ENCODE measurements at places on chromosomes 5 and 9.

- no peak for DNase-seq
These were observed 2.4 kb downstream of the MACIR start for GRCh38 chr5:103260951-103261350.

GRCh38 chr5:81140943-81141342 is 92.2 kb upstream of the CKMT2 start:
- DNase-seq: peak; percentile 85

DNA sequence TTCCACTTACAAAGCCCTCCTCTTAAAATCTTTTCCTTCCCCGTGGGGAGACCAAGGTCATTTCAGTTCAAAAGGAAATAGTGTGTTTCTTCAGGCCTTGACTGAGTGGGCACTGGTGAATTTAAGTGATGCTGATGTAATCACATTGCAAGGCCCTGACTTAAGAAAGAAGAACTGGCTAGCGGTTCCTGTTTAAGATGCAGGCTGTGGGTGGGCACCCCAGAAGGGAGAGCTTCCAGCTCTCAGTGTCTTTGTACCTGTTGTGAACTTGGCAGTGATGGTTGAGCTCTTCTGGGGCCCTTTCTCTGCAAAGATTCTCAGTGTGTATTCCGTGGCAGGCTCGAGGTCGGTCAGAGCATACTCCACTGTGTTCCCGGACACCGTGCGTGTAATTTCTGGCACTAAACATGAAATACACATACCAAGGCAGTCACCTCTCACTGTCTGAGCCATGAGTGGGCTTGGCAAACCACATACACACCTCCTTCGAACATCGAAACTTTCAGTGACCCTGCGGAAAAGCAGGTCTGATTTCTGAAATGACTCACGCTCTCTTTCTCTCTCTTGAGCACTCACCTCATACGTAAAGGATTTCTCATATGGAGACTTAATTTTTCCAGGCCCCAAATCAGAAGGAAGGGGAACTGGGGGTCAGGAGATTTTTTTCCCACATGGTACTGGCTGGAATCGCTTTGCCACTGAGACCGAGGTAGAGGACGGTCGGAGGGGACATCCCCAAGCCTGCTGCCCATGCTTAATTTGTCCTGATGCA is 81.9 kb downstream of the TNC start:
- DNase-seq: peak; percentile 73

GRCh38 chr9:130997925-130998596 is 10.9 kb upstream of the LAMC3 start:
- DNase-seq: peak; percentile 75

DNA sequence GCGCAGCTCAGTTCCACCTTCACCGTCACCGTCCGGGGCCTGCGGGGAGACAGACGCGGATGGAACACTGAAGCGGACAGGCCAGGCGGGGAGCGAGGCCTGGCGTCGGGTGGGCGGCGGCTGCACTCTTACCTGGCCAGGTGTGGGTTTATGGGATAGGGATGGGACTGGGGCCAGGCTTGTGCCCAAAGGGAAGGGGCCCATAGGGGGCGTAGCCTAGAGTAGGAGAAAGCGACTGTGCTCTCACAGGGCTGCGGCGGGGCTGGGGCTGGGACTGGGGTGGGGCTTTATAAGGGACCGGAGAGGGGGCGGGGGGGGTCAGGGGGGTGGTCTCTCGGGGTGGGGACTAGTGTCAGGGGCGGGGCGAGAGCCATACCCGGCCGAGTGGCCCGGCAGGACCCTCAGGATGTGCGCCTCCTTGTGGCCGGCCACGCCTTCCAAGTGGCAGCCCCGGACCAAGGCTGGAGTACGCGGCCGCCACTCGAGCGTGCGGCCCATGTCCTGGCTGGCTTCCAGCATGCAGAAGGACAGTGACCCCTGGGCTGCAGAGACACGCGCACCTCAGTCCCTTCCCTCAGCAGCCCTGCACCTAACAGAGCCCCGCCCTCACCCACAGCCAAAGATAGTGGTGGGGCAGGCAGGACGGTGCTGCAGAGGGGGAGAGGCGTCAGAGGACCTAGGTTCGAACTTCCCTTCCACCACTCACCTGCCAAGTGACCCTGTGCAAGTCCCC is 22.8 kb downstream of the FPGS start:
- DNase-seq: no peak

GRCh38 chr5:22245770-22246169 is 607.4 kb downstream of the CDH12 start:
- no peak for DNase-seq

DNA sequence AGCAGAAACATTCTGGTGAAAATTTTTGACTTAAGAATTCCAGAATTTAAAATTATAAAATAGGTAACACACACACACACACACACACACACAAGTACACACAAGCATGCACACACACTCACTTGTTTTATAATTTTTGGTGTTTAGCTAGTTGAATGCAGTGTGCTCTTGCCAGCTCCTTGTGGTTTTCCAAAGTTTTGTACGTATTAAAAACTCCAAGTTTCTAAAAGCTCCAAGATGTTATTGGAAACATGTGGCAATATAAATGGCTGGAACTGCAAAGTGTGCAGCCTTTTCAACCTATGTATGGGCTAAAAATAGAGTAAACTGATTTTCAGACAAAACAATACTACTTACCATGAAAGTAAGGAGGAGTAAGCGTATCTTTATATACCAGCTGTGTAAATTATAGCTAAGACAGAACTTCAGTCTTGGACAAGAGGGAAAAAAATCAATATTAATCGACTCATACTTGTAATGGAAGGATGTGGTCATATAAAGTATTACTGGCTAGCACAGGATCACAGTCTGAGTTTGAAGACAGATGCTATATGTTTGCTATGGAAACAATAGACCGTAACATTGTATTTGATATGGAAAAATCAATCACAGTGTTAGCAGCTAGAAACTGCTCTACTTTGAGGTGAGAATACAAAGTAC is 727.1 kb upstream of the GRAMD2B start:
- DNase-seq: peak; percentile 80

GRCh38 chr5:1217596-1218206 is 7.5 kb upstream of the SLC6A18 start:
- DNase-seq: no peak

DNA sequence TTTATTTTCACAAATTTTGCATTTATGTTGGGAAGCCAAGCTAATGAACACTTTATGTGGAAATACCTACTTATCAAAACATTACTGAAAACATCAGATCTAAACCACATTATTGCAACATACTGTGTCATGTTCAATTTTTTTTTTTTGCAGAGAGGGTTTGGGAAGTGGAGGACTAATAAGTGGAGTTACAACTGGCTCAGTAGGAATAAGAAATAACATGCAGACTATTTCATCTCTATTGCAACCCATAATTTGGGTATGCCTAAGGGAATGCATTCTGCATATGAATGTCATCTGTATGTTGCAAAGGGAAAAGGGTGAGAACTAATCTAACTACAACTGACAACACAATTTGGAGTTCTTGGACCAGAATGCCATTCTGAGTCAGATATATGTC is 41.8 kb downstream of the APC start:
- DNase-seq: peak; percentile 91

GRCh38 chr9:111533099-111533790 is 8.3 kb downstream of the ZNF483 start:
- DNase-seq: peak; percentile 47

GRCh38 chr9:114338187-114338586 is 8.5 kb downstream of the ORM2 start:
- no peak for DNase-seq

DNA sequence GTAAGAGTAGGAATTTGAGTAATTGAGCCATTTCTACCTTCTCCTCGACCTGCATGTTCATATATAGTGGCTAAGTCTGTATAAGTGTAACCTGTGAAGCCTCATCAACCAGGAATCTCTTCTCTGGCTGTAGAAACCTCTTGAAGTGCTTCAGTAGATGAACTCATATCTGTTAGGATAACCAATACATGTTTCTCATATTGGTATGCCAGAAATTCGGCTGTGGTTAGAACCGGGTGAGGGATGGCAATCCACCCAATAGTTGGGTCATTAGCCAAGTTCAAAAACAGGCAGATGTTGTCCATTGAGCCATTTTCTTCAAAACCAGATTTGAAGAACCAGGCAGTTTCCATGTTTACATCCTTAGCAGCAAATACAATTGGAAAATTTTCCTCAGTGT is 28.9 kb upstream of the GSN start:
- DNase-seq: no peak

GRCh38 chr9:94824913-94825610 is 98.6 kb downstream of the AOPEP start:
- no peak for DNase-seq

DNA sequence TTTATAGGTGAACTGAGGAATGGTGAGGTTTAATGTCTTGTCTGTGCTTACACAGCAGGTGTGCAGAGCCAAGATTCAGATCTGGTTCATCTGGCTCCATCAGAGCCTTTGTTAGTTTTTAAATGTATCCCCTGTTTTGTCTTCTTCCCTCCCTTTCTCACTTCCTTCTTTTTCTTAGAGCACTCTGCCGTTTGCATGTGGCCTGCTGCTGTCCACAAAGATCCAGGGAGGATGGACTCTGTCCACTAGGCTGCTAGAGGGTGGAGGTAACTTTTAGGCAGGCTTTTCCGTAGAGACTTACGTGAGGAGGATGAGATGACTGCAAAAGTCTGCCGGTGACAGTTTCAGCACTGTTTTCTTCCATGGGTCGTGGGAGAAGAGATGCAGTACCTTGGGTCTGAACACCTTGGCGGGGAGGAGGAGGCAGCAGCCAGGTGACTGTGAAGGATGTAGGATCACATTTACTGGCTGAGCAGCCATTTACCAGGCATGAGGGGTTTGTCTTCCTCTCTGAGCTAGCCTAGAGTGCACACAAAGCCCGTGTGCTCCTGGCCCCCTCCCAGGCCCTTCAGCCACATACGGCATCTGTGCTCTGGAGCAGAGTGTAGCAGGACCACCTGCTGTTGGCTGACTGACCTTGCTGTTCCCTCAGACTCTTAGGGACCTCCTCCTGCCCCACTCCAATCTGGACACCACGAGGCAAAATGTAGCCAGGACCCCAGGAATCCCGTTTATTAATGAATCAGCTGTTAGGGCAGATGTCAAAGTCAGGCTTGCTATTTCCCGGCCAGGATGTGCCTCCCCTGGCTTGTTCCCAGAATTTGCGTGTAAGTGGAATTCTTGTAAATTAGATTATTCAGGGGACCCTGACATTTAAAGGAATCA is 1.8 kb downstream of the NTMT1 start:
- DNase-seq: no peak

GRCh38 chr9:91809581-91810285 is 140.3 kb downstream of the ROR2 start:
- DNase-seq: peak; percentile 72

- DNase-seq: peak; percentile 26
These were observed 248.9 kb downstream of the DOCK8 start for GRCh38 chr9:463455-464171.

GRCh38 chr5:173210877-173211276 is 24.1 kb downstream of the NKX2-5 start:
- no peak for DNase-seq

GRCh38 chr5:88298425-88298824 is 29.8 kb upstream of the TMEM161B start:
- peak; percentile 63 for DNase-seq

DNA sequence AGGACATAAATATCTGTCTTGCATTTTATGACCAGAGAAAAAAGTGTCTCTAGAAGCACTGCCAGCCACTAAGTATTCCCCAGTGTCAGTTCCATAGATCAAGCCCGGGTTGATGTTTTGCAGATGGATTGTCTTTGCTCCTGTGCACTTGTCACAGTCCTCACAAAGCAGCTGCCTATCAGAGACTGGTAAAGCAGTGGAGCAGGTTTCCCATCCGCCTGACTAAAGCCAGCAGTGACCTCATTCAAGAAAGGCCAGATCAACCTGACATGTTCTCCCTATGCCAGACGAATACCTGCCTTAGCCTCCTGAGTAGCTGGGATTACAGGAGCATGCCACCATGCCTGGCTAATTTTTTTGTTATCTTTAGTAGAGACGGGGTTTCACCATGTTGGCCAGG is 26.8 kb upstream of the GARNL3 start:
- no peak for DNase-seq

DNA sequence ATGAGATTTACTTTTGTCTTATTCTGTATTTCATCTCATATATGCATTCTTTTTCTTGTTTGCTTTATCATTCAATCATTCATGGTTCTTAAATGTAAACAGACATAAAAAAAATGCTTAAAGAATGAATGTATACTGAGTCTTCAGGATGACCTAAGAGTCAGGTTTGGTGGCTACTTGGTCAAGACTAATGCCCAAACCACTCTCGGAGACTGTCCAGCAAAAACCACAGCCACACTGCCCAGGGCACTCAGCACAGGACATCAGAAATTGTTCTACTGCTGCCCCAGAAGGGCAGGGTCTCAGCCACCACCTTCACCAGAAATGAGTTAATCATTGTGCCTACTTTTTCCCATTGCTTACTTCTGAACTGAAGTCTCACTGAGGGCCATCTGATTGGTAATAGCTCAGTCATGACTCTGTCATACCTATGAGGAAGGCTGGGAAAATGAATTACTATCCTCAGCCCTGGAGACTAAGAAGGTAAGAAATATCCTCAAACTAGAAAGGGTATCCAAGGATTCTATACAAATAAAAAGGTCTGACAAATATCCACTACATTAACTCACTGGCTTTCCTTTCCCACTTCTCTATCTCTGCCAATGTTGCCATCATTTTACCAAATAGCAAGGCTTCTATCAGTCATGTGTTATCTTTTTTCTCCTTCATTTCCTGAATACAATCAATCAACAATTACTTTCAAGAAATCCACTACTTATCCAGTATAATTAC is 236.1 kb downstream of the CETN3 start:
- DNase-seq: no peak

DNA sequence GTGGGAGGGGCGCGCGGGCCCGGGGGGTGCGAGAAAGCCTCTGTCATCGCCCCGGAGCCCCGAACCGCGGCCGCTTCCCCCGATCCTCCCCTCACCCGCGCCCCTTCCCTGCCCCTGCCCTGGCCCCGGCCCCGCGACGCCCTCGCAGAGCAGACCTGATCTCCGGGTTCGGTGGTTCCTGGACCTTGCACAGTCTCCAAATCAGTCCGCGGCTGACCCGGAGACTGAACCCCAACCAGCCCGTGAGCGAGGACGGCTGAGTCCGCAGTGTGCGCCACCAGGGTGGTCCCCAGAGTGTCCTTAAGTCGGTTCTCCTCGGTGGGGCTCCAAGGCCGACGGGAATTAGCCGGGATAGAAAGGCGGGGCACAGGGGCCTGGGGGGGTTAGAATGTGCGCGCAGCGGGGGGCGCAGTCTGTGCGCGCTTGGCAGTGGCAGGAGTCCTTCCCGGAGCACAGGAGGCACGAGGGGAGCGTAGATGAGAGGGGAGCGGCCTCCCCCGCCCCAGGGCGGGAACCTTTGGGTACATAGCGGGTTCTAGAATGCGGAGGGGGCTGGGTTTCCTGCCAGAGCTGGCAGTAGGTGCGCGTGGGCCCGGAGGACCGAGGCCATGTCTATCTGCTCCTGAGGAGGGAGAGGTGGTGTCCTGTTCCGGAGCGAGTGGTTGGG is 779 bp downstream of the PKN3 start:
- DNase-seq: no peak

DNA sequence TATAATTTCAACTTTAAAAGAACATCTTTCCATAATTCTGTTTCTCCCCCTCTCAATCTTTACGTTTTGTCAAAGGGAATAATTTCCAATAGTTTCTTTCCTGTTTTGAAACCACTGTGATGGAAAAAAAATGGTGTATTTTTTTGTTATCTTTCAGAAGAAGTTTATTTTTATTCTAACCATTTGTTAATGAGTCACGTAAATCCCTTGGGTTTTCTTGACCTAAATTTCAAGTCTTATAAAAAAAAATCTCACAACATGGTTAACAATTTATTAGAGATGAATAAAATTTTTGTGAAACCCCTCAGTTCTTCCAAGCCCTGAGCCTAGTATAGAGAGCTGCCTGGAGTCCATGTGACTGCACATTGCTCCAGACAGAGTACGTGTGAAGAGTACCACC is 106.1 kb upstream of the FBXL17 start:
- DNase-seq: peak; percentile 60
